Esophagus muscularis mucosa (tissue), 4 donors: ENCODE measurements at places on chromosomes 7 and 10. TPM values are rescaled to one million over a fixed set of nuclear protein-coding genes. Genes with fewer than 3 reads are reported as not detected.

DNA sequence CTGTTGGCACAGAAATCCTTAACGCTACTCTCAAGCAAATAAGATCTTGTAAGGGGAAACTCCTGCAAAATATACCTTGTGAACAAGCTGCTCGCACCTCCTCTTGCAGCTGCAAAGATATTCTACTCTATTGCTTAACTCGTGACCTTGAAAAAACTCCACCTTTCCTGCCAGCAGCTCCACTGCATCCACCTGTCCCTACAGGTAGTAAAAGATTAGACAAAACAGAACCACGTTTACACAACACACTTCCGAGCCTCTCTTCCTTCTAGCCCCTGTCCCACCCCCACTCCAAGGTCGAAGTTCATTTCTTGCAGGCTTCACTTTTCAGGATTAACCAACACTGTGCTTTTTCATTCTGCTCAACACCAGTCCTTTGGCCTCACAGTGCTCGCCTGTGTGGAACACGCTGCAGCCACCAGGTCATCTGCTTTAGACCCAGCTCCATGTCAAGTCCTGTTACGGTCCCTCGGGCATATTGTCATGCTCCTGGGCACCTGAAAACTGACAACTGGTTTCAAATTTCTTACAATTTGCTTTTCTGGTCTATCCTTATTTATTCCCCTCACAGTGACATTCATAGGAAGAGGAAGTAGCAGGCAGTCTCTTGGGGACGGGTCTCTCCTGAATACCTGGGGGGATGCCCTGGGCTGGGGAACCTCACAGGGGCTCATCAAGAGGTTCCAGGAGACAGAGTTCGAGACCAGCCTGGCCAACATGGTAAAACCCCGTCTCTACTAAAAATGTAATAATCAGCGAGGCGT, 165.8 kb upstream of the KLF14 start:
- peaks cover 90% of the 10 kb centered on the region for H3K4me1 ChIP-seq
- H3K4me3 ChIP-seq: no peak overlapping the region
- no peaks in the 10 kb centered on the region for H3K27me3 ChIP-seq
- no peak for DNase-seq
- H3K27ac ChIP-seq: peak overlapping the region; percentile 76

The OR13A1 gene
- not detected for total RNA-seq

The FAM20C gene
- total RNA-seq: 72.9 TPM

DNA sequence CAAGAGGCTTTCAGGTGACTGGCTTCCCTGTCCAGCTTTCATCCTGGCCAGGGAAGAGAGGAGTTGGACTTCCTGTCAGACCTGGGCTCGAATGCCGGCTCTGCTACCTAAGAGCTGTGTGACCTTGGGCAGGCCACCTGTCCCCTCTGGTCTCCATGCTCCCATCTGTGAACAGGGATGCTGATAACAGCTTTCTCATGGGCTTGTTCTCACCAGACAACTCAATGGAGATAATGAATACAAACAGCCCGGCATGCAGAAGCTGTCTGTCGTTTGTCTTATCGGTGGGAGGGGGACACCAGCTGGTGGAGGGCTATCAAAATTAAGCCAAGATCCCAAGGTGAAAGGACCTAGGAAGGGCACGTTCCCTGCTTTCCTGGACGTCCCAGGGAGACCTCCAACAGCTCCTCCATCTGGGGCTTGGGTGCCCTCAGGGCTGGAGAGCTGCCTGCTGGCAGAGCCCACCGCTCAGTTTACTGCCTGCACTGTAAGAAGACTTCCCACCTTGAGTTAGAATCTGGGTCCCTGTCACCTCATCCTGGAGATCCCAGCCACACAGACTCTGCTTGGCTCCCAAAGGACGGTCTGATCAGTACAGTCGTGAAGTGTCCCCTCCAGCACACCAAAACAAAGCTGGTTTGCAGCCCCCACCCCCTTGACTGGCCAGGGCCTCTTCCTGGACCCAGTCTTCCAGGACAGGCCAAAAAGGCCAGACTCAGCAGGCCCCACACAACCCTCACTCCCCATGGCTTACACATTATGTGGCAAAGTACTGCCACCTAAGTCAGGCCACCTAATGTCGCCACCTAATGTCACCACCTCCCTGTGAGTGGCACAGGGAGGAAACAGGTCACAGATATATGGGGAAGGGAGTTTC, 40.9 kb downstream of the PPIF start:
- peaks cover 41% of the 10 kb centered on the region for H3K4me1 ChIP-seq
- no peak overlapping the region for H3K4me3 ChIP-seq
- H3K27me3 ChIP-seq: no peaks in the 10 kb centered on the region
- peaks cover 66% of the 10 kb centered on the region for H3K36me3 ChIP-seq

The ARHGEF5 gene
- 8.0 TPM for total RNA-seq

GRCh38 chr7:71363627-71364026, 231.7 kb downstream of the GALNT17 start:
- no peaks in the 10 kb centered on the region for H3K36me3 ChIP-seq
- no peak overlapping the region for H3K27ac ChIP-seq
- H3K4me1 ChIP-seq: no peaks in the 10 kb centered on the region
- no peaks in the 10 kb centered on the region for H3K27me3 ChIP-seq
- no peak for DNase-seq

The JCAD gene
- total RNA-seq: 65.2 TPM

The SPDYE2 gene
- total RNA-seq: not detected

DNA sequence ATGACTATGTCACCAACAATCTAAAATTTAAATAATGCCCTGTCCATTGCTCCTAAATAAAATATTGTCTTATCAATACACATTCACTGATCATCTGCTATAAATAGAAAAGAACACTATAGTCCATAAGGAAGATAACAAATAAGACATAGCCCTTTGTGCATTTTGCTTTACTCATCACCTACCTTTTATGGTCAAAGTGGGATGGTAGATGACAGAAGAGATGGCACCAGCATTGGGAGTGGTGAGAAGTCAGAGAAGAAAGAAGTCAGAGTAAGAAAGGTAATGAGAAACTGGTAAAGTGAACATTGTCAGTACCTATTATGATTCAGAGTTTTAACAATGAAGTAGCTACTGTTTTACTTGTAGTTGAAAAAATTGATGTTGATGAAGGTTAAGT, 31.1 kb downstream of the SEMA3E start:
- H3K36me3 ChIP-seq: no peaks in the 10 kb centered on the region
- no peaks in the 10 kb centered on the region for H3K4me1 ChIP-seq
- no peak overlapping the region for H3K4me3 ChIP-seq
- no peaks in the 10 kb centered on the region for H3K27me3 ChIP-seq
- DNase-seq: no peak

The GPR141 gene
- total RNA-seq: 2.5 TPM

The IKZF5 gene
- 12.0 TPM for total RNA-seq
